A549 treated with CpdA at 1 μM for 4 hours (cell line): ENCODE measurements at places on chromosomes 12 and 14. TPM values are rescaled to one million over a fixed set of nuclear protein-coding genes. Genes with fewer than 3 reads are reported as not detected.

The PAPOLA gene
- total RNA-seq = 86.0 to 94.4 TPM (median 88.9 TPM) in 5 replicates

The LHX5 gene
- total RNA-seq = 0.02 TPM in 1 of 5 replicates, not detected in the others

The FIGNL2 gene
- 0.14 to 0.41 TPM (median 0.20 TPM) in 5 replicates for total RNA-seq

The SIX6 gene
- total RNA-seq = not detected in 5 replicates

The TTC5 gene
- 18.1 to 29.1 TPM (median 20.6 TPM) in 5 replicates for total RNA-seq

The C12orf57 gene
- total RNA-seq = 250 to 321 TPM (median 290 TPM) in 5 replicates

The SLC7A8 gene
- total RNA-seq = 0.18 to 0.82 TPM (median 0.42 TPM) in 5 replicates

The RPL6 gene
- total RNA-seq = 2,097 to 2,509 TPM (median 2,145 TPM) in 5 replicates

The ISCU gene
- 87.7 to 117 TPM (median 96.6 TPM) in 5 replicates for total RNA-seq

The TPPP2 gene
- total RNA-seq = not detected in 5 replicates

The PRIMA1 gene
- 0.21 to 0.40 TPM (median 0.31 TPM) in 5 replicates for total RNA-seq

The RNF212B gene
- not detected in 5 replicates for total RNA-seq

The INHBE gene
- total RNA-seq = 0.07 to 0.20 TPM (median 0.13 TPM) in 4 of 5 replicates, not detected in the other

The HVCN1 gene
- total RNA-seq = 0.17 to 0.93 TPM (median 0.63 TPM) in 5 replicates

The KRT3 gene
- 0.03 to 0.10 TPM in 2 of 5 replicates, not detected in the others for total RNA-seq

The LRP1-AS gene
- total RNA-seq = not detected in 5 replicates

The CCDC197 gene
- total RNA-seq = not detected in 5 replicates

The PPP1R1A gene
- 0.10 to 0.21 TPM (median 0.11 TPM) in 3 of 5 replicates, not detected in the others for total RNA-seq

The STAB2 gene
- total RNA-seq = not detected in 5 replicates

The IL22 gene
- not detected in 5 replicates for total RNA-seq

The BTBD6 gene
- 28.9 to 42.9 TPM (median 40.2 TPM) in 5 replicates for total RNA-seq

The DPY19L2 gene
- total RNA-seq = 1.7 to 2.6 TPM (median 2.1 TPM) in 5 replicates

The LRFN5 gene
- not detected in 5 replicates for total RNA-seq

The DIP2B gene
- 15.0 to 19.7 TPM (median 19.0 TPM) in 5 replicates for total RNA-seq

The NACA gene
- total RNA-seq = 1,483 to 1,932 TPM (median 1,546 TPM) in 5 replicates

The ACYP1 gene
- 21.3 to 25.2 TPM (median 23.6 TPM) in 5 replicates for total RNA-seq

The PLEKHD1 gene
- 0.02 to 0.03 TPM in 2 of 5 replicates, not detected in the others for total RNA-seq

The HCAR3 gene
- total RNA-seq = 0.22 to 0.47 TPM (median 0.30 TPM) in 4 of 5 replicates, not detected in the other

The PYGL gene
- total RNA-seq = 108 to 143 TPM (median 129 TPM) in 5 replicates

The C1QL4 gene
- 3.4 to 5.7 TPM (median 5.0 TPM) in 5 replicates for total RNA-seq

The TRPV4 gene
- 0.07 to 0.11 TPM (median 0.09 TPM) in 4 of 5 replicates, not detected in the other for total RNA-seq

The MAGOHB gene
- 46.2 to 69.7 TPM (median 56.1 TPM) in 5 replicates for total RNA-seq

The ZNF385A gene
- total RNA-seq = 14.3 to 21.0 TPM (median 18.8 TPM) in 5 replicates

The GXYLT1 gene
- total RNA-seq = 12.6 to 14.4 TPM (median 13.2 TPM) in 5 replicates

The PTHLH gene
- total RNA-seq = 35.4 to 41.5 TPM (median 39.0 TPM) in 5 replicates

The NYNRIN gene
- 0.13 to 0.48 TPM (median 0.16 TPM) in 5 replicates for total RNA-seq

The SLCO1B1 gene
- 0.26 to 0.53 TPM (median 0.37 TPM) in 5 replicates for total RNA-seq
